ENCODE measurements at places on chromosomes 5 and 9.

DNA sequence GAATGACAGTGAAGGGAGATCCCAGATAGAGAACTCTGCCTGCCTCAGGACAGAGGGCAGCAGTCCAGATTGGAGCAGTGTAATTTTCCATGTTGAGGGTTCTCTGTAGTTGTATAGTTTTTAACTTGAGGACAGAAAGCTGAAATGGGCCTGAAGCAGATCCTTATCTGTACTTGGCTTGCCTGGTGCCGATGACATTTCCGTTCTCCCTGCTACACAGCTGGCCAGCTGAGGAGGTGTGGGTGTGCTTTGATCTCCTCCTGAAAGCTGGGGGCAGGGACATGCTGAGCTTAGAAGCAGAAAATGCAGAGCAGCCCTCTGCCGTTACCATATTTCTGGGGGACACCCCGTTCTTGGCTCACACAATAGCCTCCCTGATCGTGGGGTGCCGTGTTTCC, 10.5 kb downstream of the GLRX start:
- DNase-seq = no peak

DNA sequence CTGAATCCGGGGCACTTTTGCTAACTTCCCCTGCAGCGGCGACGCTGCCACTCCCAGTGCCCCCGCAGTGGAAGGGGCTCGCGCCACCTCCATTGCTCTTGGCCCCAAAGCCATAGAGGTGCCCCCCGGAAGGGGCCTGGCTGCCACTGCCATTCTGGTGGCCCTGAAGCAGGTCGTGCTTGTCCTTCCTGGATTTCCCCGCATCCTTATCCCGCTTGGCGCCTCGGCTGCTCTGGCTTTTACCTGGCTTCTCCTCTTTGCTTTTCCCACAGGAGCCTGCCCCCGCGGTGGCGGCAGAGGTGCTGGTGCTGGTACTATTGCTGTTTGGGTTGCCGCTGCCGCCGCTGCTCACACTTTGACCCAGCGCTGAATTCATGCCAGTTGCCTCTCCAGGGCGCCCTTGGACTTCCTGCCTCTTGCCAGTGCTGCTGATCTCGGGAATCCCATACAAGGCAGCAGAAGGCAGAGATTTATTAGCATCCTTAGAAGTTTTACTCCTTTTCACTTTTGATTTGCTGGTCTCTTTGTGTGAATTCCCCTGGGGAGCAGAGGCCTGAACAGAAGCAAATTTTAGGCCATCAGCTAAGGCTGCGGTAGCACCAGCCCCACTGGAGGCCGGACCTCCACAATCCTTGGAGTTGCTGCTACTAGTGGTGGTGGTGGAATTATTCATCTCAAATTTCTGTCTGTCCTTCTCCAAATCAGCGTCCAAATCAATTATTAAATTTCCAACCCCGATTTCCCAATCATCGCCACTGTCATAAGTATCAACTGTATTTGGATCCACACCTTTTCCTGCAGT, 2.1 kb downstream of the ZNF608 start:
- no peak for DNase-seq

GRCh38 chr9:38084556-38084880, 15.5 kb upstream of the SHB start:
- DNase-seq = no peak

DNA sequence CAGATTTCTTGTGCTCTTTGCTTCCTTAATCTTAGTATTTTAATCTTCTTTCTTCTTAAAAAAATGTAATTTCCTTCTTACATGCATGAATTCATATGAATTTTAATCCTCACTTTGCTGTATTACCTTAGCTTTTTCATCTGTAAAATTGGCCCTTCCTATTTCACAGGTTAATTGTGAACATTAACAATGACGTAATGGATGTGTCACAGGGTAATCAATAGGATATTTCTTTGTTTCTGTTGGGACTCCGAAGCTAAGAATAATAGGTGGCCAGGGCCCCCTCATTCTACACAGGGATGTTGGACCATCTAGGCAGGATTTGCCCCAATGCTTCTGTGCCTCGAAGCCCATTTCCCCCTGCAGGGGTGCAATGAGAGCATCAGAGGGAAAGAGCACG, 187.4 kb upstream of the NFIB start:
- no peak for DNase-seq

DNA sequence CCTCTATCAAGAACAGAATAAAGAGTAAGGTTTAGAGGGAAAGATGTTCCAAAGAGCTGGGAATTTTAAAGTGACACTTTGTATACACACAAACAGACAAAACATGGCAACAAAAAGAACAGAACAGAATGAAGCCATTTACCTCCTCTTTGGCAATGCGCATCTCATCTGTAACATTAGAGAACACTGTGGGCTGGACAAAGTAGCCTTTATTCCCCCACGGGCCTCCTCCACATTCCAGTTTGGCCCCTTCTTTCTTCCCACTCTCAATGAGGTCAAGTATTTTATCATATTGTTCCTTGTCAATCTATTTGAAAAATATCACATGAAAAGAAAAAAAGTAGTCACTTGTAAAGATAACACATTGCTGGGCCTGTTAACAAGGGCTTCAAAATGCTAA, 41.0 kb downstream of the ALDH1A1 start:
- no peak for DNase-seq

DNA sequence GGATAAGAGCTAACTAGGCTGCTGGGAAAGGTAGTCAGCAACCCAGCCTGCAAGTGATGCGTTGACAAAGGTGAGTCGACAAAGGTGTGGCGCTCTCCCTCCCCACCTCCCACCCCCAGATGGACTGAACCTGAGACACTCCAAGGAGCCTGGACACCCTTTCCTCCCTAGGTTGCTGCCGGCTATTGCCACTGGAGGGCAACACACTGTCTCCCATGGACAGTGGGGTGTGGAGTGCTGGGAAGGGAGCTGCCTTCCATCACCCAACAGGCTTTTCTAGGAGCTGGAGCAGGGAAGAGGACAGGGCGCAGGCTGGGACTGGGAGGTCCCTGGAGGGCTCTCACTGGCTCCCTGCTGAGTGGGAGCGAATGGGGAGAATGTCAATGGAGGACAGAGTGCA, 75.4 kb upstream of the ARAP3 start:
- DNase-seq = no peak

- DNase-seq = no peak
Measured at GRCh38 chr5:126720369-126720768, 56.6 kb upstream of the LMNB1 start.

- no peak for DNase-seq
Measured at GRCh38 chr9:3960661-3961144, 339.2 kb downstream of the GLIS3 start.

GRCh38 chr9:89138463-89139390, 39.9 kb downstream of the SHC3 start:
- no peak for DNase-seq

GRCh38 chr9:11086561-11086960, 473.8 kb upstream of the PTPRD start:
- DNase-seq = no peak

- DNase-seq = no peak
Measured at GRCh38 chr5:2891781-2892180, 140.3 kb upstream of the IRX2 start.

DNA sequence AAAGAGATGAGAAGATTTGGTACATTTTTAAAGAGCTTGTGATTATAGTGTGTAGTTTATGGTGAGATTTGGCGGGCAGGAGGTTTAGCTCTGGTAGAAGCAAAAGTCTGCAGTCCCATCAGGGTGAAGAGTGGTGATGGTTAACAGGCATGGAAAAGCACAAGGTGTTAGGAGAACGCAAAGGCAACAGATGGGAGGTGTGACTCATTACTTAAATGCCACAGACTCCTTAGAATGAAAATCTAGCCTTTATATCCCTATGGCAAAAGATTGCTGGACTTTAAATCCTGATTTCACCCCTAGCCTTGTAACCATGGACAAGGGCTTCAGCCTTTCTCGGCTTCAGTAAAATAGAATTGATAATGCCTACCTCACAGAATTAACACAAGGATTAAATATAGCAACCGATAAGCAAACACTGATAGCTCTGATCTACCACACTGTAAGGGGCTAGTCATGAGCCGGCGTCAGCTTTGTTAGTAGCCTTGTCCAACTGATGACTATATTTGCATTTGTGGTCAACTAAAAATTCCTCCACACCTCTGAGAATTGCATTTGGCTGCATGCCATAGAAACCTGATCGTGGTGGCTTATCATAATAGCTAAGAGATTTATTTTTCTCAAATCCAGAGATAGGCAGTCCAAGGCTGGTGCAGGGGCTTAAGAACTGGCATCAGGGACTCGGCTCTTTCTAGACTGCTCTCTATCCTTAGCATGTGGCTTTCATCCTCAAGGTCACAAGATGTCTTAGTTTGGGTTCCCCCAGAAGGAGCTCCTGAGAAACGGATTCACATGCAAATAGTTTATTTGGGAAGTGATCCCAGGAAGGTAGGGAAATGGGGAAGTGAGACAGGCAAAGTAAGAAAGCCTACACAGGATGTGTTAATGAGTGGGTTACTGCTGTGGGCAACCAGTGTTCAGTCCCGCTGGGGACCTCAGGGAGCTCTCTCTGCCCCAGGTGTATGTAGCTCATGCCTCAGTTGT, 19.6 kb downstream of the MFAP3 start:
- no peak for DNase-seq

- DNase-seq = no peak
Measured at GRCh38 chr9:123044586-123044985, 11.1 kb downstream of the GPR21 start.

GRCh38 chr5:39506211-39506610, 81.4 kb upstream of the DAB2 start:
- DNase-seq = no peak

- no peak for DNase-seq
Measured at GRCh38 chr9:131738293-131739132, 1.4 kb downstream of the RAPGEF1 start.

DNA sequence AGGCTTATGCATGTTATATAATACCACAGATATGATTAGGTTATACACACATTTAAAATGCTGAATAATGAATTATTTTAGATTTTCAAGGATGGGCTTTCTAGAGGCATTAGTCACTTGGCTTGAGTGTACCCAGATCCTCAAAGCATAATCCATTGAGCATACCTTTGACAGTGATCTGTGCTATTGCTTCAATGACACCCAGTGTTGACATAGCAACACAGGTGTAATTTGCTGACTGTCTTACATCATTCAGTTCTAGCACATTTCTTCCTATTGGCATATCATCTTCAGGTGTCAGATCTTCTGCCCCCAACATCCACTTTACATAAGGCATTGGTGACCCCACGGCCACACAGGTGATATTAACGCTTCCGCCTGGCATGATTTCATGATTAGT, 721.5 kb upstream of the DMAC1 start:
- DNase-seq = no peak

DNA sequence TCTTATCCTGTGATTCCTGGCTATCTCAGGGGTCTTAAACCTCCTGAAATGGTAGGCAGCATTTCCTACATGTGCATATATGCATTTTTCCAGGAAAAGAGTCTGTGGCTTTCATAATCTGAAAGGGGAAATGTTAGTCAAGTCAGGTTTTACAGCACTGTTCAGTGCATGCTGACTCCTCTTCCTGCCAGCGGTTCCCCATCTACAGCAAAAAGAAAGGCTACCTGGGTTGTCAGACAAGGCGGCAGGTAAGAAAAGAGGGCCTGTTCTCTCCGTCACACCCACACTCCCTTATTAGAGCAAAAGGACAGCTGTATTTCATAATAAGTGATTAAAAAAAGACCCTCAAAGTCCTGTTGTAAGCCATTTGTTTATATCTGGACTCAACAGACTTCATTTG, 4.3 kb upstream of the SPATA6L start:
- no peak for DNase-seq

- no peak for DNase-seq
Measured at GRCh38 chr9:124259158-124259808, 1.5 kb downstream of the NEK6 start.

GRCh38 chr5:122751293-122751782, 23.5 kb upstream of the SNX2 start:
- DNase-seq = no peak

DNA sequence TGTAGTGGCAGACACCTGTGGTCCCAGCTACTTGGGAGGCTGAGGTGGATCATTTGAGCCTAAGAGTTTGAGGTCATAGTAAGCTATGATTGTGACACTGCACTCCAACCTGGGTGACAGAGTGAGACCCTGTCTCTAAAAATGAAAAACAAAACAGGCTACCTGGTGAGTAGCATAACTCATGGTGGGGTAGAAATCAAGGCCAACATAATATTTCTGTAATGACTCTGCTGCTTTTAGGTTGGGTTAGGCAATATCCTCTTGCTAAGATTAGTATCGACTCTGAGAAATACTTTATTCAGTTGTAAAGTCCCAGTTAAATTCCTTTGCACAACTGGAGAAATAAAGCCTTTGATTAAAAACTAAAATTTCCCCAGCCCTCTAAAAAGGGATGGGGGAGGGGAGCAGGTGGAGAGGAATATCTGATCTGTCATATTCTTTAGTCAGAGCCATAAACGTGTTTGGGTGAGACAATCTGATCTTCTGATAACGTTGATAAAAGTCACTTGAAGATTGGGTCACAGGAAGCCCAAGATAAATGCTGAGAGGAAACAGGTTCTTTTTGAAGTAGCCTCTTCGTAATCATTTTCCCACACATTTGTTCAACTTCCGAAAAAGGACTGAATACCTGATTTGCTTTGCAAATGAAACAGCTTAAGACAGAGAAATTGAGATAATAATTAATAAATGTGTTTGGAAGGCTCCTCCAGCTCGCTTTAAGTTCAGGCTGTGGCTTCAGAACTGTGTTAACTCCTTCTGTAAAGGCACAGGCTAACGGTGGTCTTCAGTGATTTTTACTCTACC, 14.9 kb downstream of the IL4 start:
- no peak for DNase-seq

GRCh38 chr9:115596021-115596745, 478.2 kb upstream of the TNC start:
- DNase-seq = no peak

DNA sequence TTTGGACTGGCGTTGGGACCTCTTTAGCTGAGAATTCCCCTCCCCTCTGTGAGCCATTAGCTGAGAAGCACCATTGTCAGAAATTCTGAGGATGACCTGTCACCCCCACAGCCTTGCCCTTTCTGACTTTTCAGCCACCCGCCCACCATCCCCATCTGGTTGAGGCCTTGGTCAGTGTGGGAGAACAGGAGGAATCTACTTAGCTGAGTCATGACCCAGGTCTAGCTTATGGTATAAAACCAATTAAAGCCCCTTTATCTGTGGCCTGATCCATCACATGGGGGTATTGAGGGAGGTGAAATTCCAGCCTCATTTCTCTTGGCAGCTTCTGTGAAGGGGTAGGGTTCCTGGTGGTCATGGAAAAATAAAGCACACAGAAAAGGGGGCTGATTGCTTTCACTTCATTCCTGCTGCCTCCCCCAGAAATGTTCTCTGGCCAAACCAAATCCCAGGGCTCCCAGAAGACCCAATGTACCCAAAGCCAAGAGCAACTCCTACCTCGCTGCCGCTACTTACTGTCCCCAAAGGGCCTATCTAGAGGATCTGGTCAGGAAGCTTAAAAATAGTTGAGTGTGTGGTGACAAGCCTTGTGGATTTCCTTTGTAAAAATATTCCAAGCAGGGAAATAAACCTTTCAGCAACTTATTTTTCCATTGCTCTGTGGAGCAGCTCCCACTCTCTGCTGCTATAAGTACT, 174.8 kb upstream of the TNC start:
- DNase-seq = no peak

DNA sequence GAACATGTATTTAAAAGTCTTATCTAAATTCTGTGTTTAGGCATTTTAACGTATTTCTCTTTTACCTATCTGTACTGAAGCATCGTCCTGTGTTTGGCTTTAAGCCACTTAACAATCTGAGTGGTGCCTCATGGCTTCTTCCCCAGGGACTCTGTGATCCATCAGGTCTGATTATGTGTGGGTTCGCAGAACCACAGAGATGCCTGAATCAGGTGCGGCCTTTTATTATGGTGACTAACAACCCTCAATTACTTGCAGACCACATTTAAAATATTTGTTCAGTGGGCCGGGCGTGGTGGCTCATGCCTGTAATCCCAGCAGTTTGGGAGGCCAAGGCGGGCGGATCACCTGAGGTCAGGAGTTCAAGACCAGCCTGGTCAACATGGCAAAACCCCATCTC, 39.6 kb upstream of the SAP30L start:
- no peak for DNase-seq
